GM10248 (cell line): ENCODE measurements at places on chromosomes 5 and 9.

DNA sequence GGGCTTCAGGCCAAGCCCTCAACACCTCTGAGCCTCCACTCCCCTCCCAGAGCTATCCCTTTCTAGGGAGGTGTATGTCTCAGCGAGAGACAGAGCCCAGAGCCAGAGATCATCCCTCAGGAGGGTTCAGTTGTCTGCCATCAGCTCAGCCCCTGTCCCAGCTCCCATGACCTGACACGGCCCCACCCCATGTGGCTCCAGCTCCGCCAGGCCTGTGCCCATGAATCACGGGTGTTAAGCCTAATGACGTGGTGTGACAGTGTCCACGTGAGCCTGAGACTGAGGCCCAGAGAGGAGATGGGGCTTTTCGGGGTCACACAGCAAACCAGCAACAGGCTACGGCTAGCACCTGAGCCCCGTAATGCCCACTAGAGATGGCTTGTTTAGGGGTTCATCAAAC, 60.9 kb upstream of the ORM1 start:
- DNase-seq = no peak

DNA sequence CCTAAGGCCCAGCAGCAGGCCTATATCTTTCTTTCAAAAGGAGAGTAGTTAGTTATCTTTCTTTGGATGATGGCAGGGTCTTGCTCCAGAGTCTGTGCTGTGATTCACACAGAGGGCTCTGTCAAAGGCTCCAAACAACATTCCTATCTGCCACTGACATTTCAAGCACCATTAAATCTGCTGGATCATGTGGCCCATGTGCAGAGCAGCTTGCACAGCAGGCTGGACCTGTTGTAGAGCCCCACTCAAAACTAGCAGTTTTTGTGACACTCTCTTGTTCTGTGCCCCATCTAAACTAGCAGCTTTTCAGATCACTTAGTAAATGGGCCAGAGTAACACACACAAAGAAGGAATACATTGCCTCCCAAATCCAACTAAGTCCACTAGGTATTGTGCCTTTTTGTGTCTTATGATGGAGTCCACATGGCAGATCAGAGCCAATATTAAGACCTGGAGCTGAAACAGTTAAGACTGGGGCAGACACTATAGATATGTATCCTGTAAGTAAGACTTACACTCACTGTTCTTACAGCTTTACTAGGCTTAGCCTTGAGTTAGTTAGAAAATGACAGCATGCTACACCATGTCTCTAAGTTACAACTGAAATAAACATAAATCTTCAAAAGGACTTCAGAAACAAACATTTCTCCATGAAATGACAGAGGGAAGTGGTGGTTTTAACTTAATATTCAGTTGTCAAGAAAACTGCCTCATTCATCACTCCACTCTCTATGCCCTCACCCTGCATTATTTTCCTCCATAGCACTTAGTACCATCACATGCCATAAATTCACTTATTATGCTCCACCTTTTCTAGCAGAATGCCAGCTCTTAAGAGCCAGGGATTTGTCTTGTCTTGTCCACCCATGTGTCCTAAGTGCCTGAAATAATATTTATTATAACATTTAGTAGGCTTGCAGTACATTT, 400.9 kb downstream of the RAB3C start:
- no peak for DNase-seq

DNA sequence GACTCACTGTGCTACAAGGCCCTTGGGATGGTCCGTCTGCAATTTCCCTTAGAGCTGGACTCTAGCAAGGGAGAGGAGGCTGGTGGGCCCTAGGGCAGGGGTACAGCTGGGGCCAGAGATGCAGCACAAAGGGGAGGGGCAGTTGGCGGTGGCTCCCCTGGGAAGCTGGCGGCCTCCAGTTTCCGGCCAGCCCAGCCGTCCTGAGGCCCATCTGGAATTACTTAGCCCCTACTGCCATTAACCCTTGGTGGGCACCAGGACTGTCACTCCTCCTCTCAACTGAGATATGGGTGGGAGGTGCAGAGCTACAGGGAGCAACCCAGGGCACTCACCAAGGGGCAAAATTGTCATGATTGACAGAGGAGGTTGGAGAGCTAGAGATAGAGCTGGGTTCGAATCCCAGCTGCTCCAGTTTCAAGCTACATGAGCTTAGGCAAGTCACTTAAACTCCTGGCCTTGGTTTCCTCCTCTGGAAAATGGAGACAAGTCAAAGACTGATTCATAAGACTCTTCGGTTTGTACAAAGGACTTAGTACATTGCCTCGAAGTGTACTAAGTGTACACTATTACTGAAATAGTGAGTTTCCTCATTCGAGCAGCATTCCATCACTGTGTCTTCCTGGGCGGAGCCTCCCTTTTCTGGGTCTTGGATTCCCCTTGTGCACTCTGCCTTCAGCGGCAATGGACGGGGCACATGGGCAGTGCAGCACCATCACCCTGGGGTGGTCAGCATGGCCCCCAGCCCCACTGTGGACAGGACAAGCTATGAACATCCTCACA, 2.7 kb upstream of the PDGFRB start:
- no peak for DNase-seq

- DNase-seq = peak; percentile 60
Observed at GRCh38 chr5:10552183-10553143, 11.4 kb upstream of the ANKRD33B start.

DNA sequence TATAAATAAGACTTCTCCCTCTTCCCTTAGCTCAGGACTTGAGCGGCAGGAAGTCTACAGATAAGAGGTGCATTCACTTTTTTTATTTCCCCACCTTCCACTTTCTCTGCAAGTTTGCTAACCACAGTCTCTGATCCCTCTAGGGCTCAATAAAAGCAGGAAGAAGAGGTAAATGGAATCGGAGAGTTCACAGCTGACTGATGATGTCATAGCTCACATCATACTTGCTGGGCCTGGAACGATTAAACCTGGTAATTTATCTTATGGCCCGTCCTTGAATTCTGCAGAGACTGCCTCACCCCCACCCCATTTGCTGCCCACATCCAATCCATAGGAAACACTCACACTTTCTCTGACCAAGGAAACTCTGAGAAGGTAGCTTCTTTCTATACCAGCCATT, 62.9 kb downstream of the DRD1 start:
- no peak for DNase-seq

- no peak for DNase-seq
Observed at GRCh38 chr5:1881098-1881572, 1.6 kb downstream of the IRX4 start.

DNA sequence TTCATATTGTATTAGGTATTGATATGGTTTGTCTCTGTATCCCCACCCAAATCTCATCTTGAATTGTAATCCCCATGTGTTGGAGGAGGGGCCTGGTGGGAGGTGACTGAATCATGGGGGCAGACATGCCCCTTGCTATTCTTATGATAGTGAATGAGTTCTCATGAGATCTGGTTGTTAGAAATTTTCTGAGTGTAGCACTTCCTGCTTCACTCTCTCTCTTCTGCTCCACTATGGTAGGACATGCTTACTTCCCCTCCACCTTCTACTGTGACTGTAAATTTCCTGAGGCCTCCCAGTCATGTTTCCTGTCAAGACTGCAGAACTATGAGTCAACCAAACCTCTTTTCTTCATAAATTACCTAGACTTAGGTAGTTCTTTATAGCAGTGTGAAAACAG, 187.4 kb upstream of the SLC24A2 start:
- DNase-seq = no peak

- DNase-seq = no peak
Observed at GRCh38 chr9:91296354-91296753, 65.4 kb downstream of the AUH start.

GRCh38 chr5:172224996-172225395, 31.0 kb downstream of the EFCAB9 start:
- no peak for DNase-seq

DNA sequence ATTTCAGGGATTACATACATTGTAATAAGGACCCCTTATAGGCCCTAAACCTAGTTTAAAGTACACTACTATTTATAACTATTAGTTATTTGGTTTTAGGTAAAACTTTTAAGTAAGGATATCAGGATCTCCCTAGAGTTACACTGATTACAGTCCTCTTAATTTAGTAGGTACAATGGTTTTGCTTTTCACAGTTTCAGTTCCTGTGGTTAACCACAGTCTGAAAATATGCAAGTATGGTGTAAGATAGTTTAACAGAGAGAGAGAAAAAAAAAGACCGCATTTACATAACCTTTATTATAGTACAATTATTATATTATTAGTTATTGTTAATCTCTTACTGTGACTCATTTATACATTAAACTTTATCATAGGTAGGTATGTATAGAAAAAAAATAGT, 725.3 kb upstream of the PTPRD start:
- DNase-seq = no peak

GRCh38 chr9:68996462-68996861, 17.5 kb downstream of the PRKACG start:
- DNase-seq = no peak

DNA sequence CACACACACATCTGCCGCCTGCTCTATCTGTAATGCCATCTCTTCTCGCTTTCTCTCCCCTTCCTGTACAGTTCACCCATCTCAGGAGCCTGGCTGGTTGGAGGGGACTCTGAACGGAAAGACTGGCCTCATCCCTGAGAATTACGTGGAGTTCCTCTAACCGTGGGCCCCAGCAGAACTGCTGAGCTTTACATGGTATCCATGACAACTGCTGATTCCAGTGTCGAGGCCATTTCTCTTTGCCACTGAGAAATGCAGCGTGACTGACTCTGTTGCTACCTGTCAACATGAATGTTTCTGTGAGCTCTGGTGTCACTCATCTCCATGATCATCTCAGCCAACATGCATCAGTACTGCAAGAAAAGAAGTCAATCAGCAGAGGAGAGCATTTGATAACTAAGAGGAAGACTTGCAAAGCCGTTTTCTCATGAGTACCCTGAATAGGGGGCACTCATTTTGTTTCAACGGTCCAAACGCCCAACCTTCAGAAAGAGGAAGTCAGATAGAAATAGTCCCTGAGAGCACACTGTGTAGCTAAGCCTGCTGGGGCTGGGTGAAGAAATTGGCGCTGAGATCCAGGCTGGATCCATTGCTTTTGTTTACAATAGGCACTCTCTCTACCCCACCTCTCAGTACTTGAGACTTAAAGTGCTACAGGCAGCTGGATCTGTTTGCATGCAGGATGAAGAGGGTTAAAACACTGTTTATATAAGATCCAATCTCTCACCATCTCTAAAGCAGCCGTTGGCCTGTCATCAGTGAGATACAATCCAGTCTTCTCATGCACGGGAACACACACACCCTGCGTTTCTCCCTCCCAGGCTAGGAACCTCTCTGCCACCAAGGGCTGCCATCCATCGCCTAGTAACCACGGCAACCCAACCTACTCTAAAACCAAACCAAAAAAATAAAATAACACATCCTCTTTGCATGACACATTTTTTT, 180.9 kb downstream of the NR3C1 start:
- DNase-seq = peak; percentile 65

- DNase-seq = no peak
Observed at GRCh38 chr9:34663303-34663605, 797 bp upstream of the CCL27 start.

GRCh38 chr9:131096269-131097125, at the start of gene AIF1L:
Gene AIF1L, plus strand, starts transcription at chr9:131096531. Its CDS starts 99 bp downstream, at chr9:131096630.
- DNase-seq = no peak

- no peak for DNase-seq
Observed at GRCh38 chr5:50328193-50328729, 112.8 kb downstream of the EMB start.

DNA sequence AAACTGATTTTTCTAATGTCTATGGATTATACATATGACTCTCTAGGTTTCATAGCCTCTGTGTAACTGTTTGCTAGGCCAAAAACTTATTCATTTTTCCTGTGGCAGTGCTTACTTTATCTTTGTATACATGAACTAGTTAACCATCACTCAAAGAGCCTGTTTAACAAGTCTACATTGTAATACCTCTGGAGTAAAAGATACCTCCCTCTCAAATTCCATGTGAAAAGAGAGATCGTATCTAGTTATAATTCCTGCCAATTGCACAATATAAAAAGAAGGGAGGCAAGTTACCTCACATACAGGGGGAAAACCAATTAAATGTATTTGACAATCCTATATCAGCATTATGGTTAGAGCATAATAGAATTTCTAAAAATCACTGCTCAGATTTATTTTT, 271.9 kb upstream of the ST8SIA4 start:
- no peak for DNase-seq

GRCh38 chr5:76850543-76851145, 830 bp downstream of the S100Z start:
- no peak for DNase-seq

DNA sequence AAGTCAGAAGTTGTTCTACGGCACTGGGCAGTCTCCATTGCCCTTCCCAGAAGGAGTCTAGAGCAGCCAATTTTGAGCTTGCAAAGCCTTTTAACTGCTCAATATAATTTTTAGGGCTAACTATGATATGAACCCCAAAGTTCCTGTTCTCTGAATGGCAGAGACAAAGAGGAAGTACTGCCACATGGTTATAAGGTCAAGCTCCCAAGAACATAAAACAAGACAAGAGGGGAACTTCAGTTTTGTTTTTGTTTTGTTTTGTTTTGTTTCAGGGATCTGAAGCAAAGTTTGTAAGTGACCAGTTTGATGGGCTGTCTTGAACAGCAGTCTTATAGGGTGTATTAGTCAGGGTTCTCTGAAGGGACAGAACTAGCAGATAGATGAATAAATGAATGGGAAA, 11.9 kb upstream of the SMC2 start:
- no peak for DNase-seq

DNA sequence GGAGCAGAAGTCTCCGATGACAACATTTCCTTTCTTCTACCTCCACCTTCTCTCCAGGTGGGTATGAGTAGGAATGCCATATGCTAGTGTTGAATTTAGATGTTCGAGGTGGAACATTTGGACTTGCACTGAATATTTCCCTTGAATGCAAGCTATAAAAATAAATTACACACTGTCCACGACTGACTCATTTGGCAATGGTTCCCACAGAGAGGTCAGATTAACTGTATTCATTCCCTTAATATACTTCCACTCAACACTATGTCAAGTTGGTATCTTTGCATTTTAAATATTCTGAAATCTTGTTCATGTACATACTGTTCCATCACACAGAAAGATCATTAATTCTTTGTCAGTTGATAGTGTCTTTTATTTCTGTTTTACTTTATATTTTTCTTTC, 222.6 kb upstream of the PIK3R1 start:
- DNase-seq = no peak

DNA sequence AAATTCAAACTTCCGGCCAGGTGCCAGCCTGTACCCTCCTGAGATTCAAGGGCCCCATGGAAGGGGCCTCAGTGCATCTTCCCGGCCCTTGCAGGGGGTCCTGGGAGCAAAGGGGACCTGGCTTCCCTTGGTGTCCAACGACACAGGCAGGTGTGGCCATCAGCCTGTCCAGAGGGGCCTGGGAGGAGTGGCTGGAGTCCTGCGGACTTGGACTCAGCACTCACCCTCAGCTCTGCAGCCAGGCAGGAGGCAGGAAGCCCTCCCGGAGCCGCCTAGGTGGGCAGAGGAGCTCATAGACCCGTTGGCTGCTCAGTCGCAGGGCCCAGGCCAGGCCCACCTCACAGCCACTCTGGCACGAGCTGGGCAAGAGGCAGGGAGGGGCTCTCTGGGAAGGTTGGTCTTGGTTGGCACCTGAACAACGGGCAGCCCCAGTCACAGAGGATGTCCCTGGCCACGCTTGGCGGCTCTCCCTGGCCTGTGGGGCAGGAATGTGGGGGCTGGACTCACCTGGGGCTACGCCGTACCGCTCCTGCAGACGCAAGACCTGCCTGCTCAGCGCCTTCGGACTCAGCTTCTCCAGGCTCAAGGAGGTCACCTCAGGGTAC, 53.8 kb upstream of the NRARP start:
- DNase-seq = no peak
